ENCODE measurements at places on chromosomes 5 and 9.

GRCh38 chr9:115922444-115922843 lies 231.1 kb upstream of the PAPPA start:
- DNase-seq, result no peak

DNA sequence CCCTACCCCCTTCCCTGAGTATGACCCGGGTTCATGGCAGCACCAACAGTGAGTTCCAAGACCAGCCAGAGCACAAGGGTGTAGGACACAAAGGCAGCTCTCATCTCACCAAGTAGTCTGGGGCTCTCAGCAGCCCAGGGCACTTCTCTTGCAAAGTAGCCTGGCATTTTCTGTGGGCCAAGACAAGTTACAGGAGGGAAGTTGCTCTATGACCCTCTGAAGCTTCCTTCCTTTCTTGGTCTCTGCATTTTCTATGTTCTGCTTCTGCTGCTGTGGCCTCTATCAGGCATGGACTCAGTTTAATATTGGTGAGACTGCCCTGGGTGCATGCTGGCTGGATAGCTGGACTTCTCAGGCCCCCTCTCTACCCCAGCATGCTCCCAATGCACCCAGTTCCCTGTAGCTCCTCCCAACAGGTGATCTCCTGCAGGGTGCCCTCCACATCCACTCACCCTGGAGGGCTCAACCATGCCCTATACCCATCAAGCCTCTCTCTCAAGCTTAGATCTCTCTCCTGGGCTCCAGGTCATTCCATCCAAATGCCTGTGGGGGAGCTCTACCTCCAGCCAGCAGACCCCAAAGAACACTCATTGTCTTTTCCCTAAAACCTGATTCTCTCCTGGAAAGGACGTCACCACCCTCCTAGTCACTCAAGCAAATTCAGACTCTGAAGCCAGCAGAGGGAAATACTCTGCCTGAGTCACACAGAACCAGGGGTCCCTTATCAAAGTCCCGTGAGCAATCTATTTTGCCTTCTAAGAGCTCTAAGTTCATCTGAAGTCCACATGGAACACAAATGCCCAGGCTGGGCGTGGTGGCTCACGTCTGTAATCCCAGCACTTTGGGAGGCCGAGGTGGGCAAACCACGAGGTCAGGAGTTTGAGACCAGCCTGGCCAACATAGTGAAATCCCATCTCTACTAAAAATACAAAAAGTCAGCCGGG lies 13.8 kb downstream of the TBC1D2 start:
- no peak for DNase-seq

DNA sequence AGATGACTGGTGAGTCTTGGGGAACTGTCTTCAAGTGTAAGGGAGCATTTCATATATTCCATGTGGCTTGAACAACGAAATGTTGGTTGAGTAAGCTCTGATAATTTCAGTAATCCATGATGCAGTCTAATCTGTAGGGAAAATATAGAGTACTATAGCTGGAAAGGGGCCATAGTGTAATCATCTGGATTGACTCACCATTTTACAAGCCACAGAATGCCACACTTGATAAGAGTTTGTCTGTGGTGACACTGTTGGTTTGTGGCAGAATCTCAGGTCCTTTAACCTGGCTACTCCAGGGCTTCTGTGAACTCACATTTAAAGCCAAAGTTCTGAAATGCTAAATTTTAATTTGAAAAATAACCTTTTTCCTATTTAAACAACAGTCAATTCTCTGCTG lies 16.3 kb upstream of the MAML1 start:
- no peak for DNase-seq

GRCh38 chr5:78699552-78700153 lies 51.1 kb upstream of the LHFPL2 start:
- no peak for DNase-seq

DNA sequence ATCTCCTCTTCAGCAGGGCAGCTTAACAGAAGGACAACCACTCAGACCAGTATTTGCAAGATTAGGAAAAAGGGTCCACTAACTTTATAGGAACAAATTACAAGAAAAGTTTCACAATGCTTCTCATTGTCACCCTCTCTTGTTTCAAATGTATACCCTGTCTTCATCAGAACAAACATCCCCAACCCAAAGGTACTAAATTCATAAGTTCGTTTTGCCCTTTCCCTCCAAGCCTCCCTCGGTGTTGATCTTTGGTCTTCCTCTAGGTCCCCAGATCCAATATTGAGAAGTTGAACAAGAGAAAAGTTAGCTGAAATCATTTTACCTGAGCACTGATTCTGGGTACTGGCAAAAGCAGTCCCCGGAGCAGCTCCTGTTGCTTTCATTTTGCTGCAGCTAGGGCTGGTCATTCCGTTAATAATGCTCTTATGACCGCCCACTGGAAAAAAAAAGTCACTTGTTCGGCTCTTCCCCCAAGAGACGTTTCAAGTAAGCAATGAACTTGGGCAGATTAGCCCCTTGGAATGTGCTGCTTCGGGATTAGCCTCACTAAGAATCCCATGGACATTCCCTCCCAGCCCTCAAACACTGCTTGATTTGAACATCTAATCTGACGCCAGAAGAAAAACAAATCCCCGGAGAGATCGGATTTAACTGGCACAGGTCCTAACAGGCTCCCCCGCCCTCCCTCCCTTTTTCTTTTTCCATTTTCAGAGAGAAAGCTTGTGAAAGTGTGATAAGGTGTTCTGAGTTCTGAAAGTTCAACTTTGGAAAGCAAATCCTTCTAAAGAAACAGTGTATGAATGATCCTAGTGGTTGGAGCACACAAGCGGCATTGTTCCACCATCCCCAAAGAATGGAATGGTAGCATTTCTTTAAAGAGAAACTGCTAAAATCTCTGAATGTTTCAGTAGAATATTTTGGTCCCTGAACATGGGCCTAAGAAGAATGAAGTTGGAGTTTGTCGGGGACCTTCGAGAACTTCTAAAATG lies 252.5 kb downstream of the TRPM3 start:
- no peak for DNase-seq

DNA sequence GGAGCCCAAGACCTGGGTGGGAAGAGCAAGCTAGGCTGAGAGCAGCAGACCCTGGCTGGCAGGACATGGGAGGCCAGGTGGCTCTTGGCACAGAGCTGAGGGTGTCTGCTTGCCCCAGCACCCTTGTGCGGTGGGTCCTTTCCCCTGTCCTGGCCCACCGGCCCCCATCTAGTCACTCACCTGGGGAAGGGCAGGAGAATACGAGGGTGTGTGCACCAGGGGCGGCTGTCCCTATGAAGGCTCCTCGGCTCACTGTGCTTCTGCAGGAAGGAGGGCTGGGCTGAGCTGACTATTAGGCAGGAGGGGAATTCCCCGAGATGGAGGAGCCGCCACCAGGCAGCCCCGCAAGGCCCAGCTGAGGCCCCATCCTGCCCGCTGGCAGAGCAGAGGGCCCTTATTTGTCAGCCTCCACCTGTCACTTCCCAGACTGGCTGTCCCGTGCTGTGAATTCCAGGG lies 6.1 kb upstream of the TNIP1 start:
- no peak for DNase-seq

DNA sequence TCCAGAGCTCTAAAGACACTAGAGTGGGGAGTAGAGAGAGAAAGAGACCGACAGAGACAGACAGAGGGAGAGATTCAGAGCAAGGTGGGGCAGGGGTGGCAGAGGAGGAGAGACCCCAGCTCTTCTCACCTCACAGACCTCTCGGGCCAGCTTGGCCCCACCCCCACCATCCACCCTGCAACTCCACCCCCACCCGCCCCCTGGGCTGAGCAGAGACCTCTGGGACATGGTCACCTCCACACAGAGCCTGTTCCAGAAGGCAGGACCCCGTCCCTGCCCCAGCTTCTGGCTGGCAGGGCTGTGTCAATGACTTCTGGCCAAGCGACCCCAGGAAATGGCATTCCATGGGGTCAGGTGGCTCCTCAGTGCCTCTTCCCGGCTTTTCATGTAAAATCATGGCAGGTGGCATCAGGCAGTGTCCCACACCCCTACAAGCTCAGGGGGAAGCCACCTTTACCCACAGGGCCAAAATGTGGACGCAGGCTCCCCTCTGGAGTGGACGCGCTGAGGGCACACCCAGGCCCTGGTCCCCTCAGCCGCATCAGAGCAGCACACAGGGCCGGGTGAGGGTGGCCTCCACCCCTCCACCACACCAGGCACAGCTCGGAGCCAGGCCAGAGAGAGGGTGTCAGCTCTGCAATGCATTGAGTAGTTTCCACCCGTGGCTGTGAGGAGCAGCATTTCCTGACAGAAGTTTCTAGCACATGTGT lies 131.2 kb upstream of the LPCAT1 start:
- no peak for DNase-seq

DNA sequence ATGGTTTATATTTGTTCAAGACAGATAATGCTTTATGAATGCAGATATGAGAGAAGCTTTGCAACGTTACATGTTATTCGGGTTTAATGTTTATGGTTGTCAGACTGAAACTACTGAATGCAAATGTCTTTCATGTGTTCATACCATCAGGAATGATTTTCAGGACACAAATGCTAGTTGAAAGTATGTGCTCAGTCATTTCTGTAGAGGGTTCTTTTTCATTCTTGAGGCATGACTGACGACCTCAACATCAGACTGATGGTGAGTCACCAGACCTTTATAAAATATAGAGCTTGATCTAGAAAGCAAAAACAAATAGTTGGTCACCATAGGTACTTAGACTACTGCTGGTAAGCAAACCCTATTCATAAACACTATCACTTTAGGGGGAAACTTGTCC lies 287.3 kb upstream of the NUDT12 start:
- no peak for DNase-seq

- DNase-seq, result no peak
Observed at GRCh38 chr5:89844548-89844947, 565.0 kb downstream of the CETN3 start.

DNA sequence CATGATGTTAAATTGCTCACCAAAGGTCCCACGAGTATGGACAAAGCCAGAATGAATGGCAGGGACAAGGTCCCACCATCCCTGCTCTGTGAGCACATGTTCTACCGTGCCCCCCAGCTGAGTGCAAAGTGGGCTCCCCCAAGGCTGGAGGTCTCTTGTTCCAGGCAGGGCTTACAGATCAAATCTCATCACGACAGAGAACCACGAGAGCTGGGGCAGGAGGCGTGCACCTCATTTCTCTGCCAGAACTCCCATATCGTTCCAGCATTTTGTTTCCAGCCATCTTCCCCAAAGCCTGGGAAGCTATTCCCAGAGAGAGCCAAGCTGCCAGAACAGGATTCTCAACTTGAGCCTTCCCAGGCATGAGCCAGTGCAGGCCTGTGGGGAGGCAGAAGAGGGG lies 108.5 kb downstream of the ZNF354C start:
- DNase-seq, result no peak

DNA sequence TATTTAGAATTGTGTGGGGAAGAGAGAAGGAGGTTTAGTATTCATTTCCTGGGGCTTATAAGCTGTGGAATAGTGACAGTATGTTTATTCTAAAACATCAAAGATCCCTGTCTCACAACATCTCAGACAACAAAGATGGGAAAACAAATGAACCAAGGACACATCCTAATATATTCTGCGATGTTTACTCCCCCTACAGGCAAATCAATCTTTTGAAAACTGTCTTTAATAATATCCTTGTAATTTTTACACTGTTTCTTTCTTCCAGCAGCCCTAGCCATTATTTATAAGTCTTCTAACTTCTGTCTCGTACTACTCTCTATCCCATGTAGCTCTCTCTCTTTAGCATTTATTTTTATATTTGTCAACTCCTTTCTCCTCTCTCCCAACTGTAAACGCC lies 33.5 kb upstream of the TMEM252 start:
- no peak for DNase-seq

GRCh38 chr9:21611891-21612290 lies 129.8 kb upstream of the IFNE start:
- DNase-seq, result no peak

DNA sequence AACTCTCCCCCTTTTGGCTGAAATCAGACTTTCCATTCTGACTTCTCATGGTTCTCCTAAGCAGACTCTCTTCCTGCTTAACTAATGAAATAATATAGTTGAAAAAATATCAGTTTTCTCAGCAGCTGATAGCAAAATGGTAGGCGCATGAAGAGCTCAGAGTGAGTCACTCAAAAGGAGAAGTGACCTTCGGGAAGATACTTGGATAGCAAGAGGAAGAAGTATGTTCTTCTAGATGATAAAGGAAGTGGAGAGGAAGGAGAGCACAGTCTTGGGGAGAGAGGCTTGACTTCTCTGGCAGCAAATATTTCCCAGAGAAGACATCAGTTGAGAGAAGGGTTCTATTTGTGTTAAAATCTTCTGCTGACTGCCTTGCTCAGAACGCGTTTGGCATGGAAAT lies 101.5 kb downstream of the TAF11L14 start:
- no peak for DNase-seq

DNA sequence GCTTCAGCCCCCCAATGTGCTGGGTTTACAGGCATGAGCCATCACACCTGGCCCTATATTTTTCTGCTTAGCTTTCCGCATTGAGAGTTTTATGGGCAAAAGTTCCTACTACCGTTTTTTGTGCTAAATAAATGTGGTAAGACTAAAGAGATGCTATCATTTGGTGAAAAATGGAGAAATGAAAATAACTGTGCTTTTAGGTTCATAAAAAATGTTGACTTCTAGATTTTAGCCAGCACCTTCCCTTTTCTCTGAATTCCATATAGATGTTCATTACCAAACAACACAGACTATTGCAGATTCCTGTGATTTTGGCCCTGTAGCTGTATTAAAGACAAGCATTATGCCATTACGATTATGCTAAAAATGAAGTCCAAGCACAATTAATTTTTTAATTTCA lies 72.0 kb upstream of the CTSL start:
- DNase-seq, result no peak

DNA sequence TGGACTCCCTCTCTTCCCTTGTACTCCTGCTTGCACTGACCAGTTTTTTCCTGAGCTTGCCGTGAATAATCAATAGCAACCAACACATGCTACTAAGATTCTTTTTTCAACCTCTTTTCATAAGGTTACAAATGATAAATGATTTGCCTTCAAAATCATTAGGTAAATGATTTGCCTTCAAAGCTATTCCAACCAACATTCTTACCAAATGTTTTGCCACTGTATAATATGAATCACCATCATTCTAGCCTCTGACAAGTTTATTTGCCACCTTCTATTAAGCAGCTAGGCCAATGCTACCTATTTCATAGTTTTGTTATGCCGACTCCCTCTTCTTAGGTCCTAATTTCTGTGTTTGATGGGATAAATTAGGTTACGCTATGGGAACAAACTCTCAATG lies 385.1 kb downstream of the DTWD2 start:
- no peak for DNase-seq

DNA sequence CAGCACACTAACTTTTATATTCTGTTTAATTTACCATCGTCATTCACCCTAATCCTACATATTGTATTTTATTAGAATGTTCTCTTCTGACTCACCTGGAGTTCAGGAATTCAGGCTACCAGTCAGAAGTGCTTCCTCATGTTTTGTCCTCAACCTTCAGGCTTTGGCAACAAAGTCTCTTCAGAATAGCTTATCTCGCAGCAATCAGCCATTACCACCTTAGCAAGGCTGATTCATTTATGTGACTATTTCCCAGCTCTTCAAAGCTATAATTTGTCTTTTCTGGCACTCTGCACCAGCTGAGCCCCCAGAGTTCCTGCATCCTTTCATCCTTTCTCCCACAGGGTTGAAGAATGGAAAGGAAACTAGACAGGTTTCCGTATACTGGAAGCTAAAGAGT lies 365.5 kb upstream of the CDH18 start:
- no peak for DNase-seq

- no peak for DNase-seq
Observed at GRCh38 chr5:141338538-141339306, at the start of gene PCDHGA2. PCDHGA2 (plus strand) TSS chr5:141338760.

GRCh38 chr5:41748631-41749030 lies 121.6 kb downstream of the OXCT1 start:
- no peak for DNase-seq

GRCh38 chr5:40384782-40385390 lies 294.8 kb upstream of the PTGER4 start:
- no peak for DNase-seq

GRCh38 chr5:50647726-50648125 lies 18.7 kb upstream of the PARP8 start:
- no peak for DNase-seq

GRCh38 chr5:116733991-116734975 lies 159.7 kb upstream of the SEMA6A start:
- DNase-seq, result no peak
